Stimulated activated CD8-positive, alpha-beta memory T cell treated with anti-CD3 and anti-CD28 coated beads, Interleukin-4, amount 100 ng/mL, for 1 hour (primary cell): ENCODE measurements at places on chromosomes 1 and 21.

GRCh38 chr1:214290424-214291037, 9.6 kb downstream of the SMYD2 start:
- no peak for DNase-seq

GRCh38 chr1:44707959-44708831, 22.8 kb downstream of the RNU5D-1 start:
- DNase-seq = no peak

DNA sequence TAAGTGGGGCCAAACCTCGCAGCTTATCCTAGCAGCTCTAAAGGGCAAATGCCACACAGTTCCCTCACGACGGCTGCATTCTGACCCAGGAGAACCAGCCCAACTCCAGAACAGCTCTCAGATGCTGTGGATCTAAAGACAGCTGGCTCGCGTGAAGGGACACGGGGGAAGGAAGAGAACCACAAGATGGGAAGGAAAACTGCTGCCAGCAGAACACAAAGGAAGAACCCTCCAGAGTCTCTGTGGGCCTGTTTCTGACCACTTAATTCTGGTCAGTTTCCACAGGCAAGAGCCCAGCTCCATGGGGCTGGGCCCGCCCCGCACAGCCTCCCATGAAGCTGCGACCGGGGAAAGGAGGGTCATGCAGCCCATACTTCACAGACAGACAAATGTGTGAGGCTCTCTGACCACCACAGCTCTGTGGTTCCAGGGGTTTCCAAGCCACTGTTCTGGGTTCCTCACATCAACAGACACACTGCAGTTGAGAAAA, 61.1 kb downstream of the SLC45A1 start:
- no peak for DNase-seq

DNA sequence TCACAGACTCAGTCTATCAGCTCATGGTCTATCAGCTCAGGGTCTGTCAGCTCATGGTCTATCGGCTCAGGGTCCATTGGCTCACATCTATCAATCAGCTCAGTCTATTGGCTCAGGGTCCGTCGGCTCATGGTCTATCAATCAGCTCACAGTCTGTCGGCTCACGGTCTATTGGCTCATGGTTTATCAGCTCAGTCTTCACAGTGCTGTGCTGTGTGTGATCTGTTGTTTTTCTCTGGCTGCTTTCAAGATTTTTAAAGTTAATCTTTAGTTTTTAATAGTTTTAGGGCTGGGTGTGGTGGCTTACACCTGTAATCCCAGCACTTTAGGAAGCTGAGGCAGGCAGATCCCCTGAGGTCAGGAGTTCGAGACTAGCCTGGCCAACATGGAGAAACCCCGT, 14.4 kb downstream of the C1orf159 start:
- DNase-seq = no peak

DNA sequence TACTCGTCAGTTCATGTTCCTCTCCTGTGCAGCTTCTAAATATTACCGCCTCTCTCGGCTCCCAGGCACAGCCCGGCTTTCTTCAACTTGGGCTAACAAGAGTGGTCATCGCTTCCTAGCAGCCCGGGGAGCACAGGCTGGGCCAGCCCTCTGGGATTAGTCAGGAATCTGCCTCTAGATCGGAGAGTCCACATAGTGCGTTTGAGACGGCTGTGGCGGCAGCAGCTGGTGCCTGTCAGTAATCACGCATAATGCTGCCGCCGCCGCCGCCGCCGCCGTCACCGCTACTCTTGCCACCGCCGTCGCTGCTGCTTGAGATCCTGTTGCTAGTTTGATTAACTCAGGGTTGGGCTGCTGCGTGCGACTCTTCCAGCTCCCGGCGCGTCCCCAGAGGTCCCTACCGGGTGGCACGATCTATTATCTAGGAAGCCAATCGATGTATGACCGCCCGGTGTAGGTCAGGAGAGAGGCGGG, at the start of gene RXRG:
Gene RXRG (minus strand): TSS at position 230 of the 474 bp plus-strand sequence. CDS start 233 bp downstream, outside the sequence.
- no peak for DNase-seq

- DNase-seq = no peak
Observed at GRCh38 chr21:41741253-41742072, 25.4 kb downstream of the RIPK4 start.

DNA sequence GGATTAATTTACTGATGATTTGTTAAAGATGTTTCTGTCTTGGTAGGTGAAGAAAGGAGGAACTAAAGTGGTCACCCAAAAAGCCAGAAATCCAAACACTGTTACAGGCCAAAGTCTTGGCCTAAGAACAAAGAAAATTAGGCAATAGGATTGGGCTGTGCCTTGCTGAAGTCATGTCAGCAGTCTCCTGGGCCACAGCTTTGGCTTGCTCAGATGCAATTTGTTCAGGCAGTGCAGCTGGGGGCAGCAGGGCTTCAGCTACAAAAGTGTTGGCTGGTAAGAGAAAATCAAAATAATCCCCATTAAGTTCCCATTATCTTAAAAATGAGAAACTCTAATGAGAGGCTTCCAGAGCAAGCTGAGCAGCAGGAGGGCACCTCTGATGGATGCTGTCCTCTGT, 14.0 kb upstream of the RAP1A start:
- DNase-seq = no peak

GRCh38 chr1:54498383-54499096, 49.5 kb upstream of the ACOT11 start:
- no peak for DNase-seq
